Amniotic epithelial cell (primary cell): ENCODE measurements at places on chromosomes 7 and 10.

DNA sequence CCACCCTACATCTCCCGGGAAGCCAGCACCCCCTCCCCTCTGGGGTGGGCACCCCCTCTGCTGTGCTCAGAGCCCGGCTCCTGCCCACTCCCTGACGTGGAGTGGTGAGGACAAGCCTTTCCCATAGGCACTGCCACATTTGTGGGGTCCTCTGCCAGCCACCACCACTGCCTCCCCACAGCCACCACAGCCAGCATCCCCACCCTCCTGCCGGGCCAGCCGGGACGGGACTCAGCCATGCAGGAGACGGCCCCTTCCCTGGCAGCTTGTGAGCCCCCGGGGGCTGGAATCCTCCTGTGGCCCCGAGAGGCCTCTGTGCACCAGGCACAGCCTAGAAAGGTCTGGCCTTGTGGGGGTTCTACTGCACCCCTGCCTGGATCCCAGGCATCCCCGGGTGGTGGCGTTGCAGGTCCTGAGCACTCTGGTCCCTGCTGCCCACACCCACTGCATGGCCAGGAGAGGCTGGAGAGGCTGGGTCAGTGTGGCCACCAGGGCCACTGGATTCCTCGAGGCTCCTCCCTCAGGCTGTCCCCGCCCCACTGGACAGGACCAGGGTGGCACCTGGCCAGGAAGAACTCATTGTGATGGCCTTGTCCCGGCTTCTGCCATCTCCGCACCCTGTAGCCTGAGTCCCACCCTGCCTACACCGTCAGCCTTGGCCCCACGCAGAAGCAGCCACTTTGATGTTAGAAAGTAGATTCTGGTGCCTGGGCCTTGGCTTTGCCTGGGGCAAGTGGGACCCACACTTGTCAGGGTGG is 148.0 kb downstream of the EBF3 start:
- DNase-seq, result no peak

GRCh38 chr10:58241346-58241745 is 26.3 kb downstream of the IPMK start:
- peak; percentile 69 for DNase-seq

DNA sequence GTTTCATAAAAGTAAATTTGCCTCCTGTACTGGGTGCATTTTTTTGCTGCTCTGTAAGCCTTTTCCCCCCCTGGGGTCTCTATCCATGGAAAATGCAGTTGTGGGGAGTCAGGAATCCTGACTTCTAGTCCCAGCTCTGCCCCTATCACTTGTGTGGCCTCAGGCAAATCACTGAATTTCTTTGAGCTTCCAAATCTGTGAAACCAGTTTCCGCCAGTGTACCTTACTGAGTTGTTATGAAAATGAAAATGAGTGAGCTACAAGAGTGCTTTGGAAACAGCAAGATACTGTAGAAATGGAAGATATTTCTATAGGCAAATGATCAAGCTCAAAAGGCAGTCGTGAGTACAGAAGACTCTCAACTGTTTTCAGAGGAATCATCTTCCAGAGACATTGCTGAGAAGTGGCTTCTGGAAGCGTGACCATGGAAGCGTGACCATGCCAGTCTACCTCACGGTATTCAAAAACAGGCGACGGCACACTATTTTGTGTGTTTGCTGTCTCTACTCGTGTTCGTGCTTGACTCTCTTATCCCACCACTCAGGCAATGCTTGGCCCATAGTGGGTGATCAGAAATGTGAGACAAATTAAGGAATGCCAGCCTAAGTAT is 107.4 kb downstream of the ATXN7L1 start:
- no peak for DNase-seq

DNA sequence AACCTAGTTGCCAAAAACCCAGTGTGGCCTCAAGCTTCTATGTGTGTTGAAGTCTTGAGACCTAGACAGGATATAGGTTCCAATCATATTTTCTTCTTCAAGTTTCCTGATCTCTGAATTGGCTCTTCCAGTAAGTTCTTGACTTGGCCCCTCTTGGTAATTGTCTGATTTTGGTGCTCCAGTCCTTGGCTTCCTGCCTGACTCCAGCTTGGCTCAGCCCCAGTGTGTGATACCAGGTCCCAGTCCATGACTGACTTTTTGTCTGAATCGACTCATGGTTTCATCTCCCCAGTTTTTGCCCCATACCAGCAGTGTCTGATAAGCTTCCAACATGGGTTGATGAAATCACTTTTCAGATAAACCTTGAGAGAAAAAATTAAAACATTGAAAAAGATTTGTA is 72.3 kb downstream of the FAS start:
- DNase-seq, result no peak

- no peak for DNase-seq
Observed at GRCh38 chr7:92856436-92856835, 20.1 kb upstream of the CDK6 start.

- no peak for DNase-seq
Observed at GRCh38 chr10:1197384-1197783, 141.2 kb downstream of the WDR37 start.

DNA sequence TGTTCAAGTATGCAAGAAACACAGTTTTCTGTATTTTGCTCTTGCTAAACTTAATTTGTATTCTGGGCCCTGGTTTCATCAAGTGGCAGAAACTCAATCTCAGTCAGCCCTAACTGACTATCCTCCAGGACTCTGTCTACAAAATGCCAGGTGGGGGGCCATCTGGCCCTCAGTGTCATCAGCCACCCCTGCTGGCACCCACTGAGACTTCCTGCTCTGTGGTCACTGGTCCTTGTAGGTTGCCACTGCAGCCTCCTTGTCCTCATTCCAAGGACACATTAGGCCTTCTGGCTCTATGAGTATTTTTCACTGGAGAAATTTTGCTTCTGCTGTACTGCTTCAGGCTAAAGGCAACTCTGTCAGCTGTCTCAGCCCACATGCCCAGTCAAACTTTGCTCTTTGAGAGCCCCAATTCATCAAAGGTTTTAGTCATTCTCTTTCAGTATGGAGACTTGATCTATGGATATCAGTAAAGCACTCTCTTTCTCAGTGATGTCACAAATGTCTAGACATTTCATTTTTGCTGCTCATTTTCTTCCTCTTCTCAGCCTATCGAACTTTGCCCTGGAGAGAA is 163.6 kb downstream of the KCND2 start:
- DNase-seq, result no peak

DNA sequence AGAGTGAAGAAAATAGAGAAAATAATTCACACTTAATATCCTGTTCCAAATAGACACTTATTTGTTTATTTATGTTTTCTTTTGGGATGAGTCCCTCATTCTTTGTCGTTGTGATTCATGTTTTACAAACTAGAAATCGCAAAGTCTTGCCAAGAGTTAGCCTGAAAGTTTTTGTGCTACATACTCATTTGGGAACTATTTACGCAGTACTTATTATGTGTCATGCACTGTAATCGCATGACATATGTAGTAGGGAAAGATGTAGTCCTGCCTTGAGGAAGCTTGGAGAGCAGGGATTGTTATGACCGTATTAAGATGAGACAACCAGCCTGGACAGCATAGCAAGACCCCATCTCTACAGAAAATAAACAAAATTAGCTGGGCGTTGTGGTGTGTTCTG is 189.3 kb downstream of the ABCA13 start:
- DNase-seq, result no peak

- peak; percentile 47 for DNase-seq
Observed at GRCh38 chr10:89129911-89130310, 77.2 kb downstream of the CH25H start.

DNA sequence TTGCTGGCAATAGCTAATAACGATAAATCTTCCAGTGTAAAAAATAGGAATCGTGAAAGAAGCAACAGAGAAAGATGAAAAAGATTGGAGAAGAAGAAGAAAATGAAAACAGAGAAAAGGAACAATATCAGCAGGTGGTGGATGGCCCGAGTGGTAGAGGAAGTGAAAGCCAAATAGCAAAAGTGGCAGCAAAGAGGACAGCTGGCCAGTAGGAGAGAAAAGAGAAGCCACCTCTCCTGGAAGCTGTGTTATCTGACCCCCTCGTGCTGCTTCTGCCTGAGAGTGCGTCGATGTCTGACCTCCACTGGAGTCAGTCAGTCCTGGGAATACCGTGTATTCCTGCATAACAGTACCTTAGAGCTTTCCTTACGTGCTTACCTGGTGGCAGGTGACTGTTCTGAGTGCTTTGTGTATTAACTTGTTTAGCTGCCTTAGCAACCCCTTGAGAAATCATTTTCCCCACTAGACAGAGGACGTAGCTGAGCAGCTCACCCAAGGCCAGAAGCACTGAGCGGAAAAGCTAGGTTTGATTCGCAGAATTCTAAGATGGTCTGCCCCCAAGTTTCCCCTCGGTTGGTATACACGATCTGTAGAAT is 88.3 kb downstream of the CHN2 start:
- no peak for DNase-seq

DNA sequence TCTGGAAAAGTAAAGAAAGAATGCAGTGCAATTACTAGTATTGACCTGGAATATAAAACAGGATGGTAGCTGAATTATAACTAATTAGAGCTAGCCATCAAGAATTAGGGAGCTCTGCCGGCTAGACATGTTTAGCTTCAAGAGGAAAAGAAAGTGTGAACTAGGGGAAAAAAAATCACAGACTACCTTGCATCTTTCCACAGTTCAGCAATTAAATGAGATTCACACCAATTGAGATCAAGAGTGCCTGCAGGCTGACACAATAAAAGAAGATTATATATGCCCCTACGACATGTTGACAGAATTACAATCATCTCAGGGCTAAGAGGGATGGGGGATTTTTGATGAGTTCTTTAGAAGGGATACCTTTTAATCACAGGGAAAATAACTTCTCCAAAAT is 303.3 kb upstream of the CELF2 start:
- DNase-seq, result no peak

GRCh38 chr10:49010295-49010694 is 70.7 kb upstream of the LRRC18 start:
- DNase-seq, result no peak

DNA sequence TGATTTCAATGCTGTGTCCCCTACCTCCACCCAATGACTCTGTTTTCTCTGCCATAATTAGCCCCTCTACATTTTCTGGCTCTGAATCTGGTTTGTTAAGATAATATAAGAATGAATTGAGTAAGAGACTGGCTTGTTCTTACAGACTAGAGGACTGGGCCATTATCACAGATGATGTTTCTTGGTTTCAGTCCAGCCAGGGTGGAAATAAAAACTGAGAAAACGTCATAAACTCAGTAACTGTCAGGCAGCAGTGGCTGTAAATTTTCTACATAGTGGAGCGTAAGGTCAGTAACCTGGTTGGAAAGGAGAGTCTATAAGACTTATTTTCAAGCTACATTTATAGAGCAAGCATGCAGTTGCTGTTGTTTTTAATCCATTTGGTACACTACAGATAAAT is 485.4 kb downstream of the HTR7 start:
- DNase-seq, result peak; percentile 76

DNA sequence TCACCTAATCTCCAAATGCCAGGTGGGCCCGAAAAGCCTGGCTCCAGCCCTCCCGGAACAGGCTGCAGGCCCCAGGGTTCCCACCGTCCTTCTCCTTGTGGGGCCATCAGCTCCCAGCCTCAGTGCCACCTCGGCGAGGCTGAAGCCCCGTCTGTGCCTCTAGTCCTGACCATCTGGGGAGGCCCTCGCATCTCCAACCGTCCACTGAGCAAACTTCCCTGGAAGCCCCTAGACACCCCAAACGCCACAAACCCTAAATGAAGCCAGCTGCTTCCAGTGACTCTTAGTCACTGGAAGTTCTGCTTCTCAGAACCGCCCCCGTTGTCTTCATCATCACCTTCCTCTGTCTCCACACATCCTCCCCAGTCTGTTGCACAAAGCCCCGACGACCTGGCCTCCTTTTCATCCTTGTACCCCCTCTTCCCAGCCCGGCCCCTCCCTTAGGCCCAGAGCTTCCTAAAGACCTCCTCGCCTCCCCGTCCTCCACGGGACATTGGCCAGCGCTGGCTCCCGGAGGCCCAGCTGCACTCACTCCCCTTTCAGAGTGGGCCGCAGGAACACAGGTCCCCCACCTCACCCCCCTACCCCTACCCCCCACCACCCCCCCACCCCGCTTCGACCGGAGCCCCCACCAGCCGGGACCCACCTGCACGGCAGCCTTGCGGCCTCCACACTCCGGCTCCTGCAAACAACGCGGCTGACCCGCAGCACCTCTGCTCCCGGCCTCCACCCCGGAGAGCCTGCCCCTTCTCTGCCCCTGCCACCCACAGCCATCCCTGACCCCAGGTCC is 1.1 kb upstream of the DIP2C start:
- DNase-seq, result no peak

DNA sequence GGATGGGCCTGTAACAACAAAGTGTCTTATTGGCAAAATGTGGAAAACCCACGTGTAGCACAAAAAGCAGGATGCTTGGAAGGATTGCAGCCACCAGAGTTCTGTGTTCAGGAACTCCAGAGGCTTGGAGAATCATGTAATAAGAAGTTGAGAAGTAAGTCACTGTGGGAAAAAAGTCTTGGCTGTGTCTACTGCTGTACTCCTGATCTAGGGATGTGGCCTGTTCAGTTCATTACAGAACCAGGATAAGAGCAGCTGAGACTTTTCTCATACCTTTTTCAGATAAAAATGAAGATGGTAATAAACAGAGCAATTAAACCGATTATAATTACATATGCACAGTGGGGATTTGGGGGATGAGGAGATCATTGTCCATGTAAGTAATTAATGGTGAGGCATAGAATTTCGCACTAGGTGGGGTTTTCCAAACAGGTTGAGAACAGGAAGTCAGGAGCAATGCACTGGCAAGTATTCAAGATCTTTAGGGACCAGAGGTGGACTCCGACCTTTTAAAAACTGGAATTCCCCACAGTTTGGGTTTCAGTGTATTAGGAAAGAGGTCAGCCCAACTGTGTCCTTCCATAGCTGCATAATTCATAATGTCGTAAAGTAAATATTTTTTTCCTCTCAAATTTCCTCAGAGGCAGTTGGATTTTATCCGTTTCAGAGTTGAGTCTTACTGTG is 281.7 kb downstream of the FRMD4A start:
- no peak for DNase-seq

DNA sequence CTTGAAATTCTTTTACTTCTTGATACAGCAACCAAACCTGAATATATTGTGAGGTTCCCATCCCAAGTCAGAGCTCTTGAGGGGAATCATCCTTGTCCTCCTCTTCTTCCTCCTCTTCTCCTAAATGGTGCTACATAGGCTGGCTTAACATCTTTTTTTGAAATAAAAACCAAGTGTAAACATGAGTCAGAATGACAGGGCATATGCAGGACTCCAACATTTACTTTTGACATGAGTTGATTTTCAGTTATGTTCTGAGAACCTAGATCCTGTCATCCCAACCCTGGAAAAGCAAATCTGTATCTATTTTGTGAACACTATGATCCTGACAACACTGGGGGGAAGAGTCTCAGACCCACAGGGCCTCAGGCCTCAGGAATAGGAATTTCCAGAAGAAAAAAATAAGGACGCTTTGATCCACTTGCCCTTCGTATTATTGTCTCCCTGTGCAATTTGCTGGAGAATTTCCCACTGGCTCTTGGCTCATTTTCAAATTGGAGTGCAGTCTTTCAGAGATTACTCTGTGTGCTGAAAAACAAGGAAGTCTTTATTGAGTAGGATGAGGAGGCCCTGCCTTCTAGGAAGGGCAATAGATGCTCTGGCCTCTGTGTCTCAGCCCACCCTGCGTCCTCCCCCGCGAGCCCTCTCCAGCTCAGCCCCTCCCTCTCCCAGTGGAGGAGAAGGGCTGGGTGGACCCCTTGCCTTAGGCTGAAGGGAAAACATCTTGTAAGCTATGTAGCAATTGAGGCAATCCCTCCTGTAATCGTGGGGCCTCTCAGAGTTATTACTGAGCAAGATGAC is 121.6 kb downstream of the CREB5 start:
- no peak for DNase-seq

- DNase-seq, result peak; percentile 63
Observed at GRCh38 chr7:40429826-40430225, 295.0 kb downstream of the SUGCT start.

GRCh38 chr7:128202287-128202957 is 38.7 kb upstream of the LEP start:
- DNase-seq, result no peak
